GM12891 (cell line): ENCODE measurements at places on chromosomes 6 and 20.
A peak's percentile ranks its signal among the peaks of the same experiment; 100 is the strongest.

DNA sequence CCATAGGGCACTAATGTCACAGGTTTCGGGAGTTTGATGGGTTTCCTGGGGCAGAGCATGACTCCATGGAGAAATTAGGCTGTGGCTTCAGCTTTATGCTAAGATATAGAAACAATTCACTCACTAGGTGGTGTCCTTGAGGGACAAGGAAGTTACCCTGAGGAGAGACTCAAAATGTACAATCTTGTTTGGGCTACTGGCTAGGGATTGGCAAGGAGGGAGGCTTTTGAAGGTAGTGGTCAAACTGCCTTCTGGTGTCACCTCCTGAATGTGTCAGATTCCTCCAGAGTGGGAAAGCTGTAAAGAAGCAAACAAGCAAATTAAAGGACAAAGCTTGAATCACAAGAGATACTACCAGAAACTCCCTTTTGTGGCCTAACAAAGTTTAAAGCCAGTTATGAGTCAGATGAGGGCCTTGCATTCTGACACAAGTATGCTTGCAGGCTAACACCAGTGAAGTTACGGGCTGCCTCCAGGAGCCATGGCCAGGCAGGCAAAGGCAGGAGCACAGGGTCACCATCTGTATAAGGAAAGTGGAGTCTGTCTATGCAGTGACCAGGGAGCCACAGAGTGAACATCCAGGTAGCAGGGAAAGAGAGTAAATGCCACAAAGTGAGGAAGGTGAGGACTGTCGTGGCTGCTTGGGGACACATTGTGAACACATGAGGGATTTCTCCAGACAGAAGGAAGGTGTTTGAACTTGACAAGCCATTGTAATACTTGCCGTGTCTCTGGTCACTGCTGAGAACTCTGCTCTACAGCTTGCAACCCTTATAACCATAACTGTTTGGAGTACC lies 107.7 kb upstream of the DTNBP1 start:
- peak; percentile 16 for DNase-seq

DNA sequence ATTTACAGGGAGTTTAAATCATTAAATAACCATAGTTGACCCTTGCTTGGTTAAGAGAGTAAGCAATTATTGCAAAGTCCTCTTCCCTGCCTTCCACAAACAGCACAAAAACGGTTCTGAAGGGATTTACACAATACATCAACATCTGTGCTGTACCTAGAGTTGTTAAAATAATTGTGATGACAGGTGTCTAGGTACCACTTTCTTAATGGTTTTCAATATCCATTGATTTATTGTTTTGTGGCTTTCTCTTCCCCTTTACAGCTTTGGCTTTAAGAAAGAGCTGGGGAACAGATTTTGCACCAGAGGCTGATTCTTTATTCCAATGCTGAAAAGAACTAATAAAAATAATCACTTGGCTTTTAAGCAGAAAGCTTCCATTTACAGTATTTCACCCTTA lies 598 bp upstream of the SOX4 start:
- no peak for DNase-seq

GRCh38 chr20:19935842-19936241 lies 81.3 kb upstream of the NAA20 start:
- DNase-seq = no peak

DNA sequence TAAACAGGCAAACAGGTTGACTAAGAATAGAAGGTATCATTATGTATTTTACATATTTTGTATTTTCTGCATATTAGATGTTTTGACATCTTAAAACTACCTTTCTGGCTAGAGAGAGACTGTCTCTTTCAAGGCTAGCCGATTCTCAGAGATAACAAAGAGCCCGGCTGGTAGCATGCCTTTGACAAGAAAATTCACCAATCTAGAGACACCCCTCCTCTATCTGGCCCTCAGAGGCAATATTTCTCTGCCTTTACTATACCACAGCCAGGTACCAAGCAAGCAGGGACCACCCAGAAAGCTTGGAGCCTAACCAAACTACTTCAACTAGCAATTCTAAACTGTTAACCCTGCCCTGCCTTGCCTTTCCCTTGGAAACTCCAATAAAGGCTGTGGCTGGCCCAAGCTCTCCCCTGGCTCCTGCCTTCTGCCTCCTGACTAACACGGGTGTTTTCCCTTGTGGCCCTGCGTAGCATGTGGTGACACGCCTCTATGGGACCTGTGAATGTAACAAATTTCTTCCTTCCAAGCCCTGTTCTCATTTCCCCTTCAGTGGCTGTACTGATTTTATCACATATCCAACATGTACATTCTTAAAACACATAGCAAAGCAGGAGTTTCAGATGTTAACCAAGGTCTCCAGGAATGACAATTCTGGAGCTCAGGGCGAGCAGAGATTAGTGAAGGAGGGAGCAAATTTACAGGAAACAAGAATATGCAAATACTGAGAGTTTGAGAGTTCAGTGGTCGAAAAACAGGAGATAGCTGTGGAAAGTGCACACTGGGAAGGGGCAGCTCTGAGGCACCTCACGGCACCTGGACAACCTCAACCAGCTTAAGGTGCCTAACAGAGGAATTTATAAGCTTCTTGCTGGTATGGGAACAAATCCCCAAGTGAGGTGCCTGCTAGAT lies 120.8 kb downstream of the BACH2 start:
- no peak for DNase-seq

- no peak for DNase-seq
Measured at GRCh38 chr6:36717231-36717825, 19.7 kb downstream of the RAB44 start.

GRCh38 chr6:40427196-40427595 lies 160.0 kb downstream of the LRFN2 start:
- no peak for DNase-seq

DNA sequence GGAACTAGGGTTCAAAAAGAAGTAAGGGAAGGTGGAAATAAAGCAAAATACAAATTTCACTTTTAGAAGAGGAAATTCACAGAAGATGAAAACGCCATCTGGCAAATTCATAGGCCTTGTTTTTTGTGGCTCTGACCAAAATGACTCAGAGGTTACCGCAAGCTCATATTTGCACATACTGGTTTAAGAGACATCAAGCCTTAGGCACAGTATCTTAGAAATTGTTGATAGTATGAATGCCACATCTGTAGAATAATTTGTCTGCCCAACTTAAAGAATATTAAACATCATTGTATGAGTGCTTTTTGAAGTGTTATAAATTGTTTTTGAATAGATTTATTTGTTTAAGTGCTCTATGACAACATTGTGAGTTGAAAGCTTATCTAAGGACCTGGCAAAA lies 10.6 kb downstream of the TAAR1 start:
- DNase-seq = no peak

DNA sequence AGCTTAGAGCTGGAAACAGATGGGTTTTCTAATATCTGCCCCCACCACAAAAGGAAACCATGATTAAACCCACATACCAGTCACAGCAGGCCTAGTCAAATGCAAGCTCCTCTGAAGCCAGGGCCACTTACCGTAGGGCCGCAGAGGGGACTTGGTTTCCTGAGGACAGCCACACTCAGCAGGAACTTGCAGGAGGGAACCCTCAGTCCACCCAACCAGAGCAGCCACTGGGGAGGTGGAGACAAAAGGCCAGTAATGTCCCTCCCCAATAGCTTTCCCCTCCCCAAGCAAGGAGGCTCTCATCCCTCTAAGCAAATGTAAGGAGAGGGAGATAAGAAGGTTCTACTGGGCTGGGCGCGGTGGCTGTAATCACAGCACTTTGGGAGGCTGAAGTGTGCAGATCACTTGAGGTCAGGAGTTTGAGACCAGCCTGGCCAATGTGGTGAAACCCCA lies 384.4 kb upstream of the JARID2 start:
- no peak for DNase-seq

DNA sequence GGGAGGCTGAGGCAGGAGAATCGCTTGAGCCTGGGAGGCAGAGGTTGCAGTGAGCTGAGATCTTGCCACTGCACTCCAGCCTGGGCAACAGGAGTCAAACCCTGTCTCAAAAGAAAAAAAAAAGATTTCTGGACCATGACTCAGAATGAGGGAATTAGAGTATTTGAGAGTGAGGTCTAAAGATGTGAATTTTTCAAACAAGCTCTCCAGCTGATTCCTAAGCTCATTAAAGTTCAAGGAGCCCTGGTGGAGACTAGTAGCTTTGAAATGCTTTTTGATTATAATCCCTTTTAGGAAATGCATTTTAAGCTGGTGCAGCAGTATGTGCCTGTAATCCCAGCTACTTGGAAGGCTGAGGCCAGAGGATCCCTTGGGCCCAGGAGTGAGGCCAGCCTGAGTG lies 21.8 kb upstream of the SRF start:
- no peak for DNase-seq

GRCh38 chr6:154093231-154094044 lies 54.4 kb downstream of the OPRM1 start:
- DNase-seq = no peak

DNA sequence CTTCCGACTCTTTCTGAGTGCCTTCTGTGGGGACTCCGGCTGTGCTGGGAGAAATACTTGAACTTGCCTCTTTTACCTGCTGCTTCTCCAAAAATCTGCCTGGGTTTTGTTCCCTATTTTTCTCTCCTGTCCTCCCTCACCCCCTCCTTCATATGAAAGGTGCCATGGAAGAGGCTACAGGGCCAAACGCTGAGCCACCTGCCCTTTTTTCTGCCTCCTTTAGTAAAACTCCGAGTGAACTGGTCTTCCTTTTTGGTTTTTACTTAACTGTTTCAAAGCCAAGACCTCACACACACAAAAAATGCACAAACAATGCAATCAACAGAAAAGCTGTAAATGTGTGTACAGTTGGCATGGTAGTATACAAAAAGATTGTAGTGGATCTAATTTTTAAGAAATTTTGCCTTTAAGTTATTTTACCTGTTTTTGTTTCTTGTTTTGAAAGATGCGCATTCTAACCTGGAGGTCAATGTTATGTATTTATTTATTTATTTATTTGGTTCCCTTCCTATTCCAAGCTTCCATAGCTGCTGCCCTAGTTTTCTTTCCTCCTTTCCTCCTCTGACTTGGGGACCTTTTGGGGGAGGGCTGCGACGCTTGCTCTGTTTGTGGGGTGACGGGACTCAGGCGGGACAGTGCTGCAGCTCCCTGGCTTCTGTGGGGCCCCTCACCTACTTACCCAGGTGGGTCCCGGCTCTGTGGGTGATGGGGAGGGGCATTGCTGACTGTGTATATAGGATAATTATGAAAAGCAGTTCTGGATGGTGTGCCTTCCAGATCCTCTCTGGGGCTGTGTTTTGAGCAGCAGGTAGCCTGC lies 4.8 kb downstream of the PIM1 start:
- no peak for DNase-seq

DNA sequence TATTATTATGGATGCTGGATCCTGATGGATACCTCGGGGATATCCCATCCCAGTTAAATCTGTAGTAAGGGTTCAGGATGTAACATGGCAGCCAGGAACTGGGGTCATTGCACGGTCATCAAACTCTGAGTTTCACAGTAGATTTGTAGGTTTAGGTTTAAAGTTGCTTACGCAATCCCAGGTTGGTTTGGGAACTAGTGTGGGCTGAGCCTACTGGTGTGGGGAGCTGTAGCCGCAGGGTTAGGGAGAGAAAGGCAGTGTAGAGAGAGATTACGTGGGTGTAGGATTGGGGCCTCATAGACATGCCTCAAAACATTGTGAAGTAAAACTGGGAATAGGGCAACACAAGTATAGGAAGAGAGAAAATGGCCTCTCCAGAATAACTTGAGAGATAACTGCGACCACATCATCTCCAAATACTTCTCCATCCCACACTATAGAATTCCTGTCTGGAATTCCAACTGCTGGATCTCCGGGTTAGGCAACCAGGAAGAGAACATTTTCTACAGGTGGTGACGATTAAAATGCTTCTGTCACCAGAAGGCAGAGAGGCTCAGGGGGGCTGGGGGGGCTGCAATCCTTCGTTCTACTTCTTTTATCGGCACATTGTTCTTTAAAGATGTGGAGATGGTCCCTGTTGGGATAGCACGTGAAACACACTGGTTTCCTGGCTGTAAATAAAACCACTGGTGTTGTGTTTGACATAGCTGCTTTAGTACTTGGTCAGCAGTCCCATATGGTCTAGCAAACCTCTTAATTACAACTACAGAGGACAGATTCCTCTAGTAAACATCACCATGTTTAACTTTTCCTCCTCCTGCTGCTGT lies 44.9 kb upstream of the TMEM170B start:
- DNase-seq = no peak

DNA sequence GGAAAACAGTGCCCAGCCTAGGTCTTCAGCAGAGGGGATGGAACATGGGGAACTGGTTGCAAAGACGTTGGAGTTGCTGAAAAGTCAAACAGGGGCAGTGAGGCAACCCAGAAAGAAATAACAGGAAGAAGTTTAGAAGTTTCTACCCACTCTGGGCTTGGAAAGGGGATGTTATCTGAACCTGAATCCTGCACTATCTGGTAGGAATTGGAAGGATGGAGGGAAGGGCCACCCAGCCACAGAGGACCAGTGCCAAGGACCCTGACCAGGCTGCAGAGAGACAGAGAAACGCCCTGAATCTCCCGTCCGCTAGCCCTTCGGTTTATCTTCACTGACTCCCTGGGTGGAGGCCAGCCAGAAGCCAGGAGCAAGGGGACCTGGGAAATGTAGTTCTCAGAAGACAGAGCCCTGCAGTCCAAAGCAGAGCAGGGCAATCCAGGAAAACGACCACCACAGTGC lies 217.3 kb upstream of the RREB1 start:
- DNase-seq = no peak

DNA sequence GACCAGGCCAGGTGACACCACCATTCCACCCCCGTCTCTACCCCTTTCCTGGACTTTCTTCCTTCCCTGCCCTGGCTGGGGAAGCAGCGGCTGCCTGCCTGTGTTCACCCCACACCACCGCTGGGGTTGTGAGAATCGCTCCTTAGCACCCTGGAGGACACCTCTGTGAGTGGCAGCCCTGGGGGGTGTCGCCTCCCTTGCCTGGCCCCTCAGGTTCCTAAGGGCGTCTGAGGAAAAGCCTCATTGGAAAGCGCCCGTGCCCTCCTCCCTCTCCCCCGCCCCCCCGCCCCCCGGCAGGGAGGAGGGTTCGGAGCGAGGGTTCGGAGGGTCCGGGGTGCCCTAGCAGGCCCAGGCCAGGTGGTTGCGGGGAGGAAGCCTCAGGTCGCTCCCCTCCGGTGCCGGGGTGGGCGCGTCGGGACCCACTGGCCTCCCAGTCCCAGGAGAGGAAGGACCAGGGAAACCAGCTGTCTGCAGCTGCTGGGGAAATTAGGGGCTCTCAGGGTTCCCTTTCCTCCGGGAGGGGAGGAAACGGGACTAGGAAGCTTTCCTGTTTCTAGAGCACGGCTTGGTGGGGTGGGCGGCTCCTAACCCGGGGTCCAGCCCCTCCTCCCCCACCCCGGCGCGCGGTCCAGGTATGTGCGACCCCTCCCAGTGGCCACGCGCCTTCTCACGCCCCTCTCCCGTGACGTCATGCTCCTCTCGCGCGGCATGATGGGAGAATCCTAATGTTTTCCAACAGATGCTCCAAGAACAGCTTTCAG lies at the start of gene PHACTR3:
PHACTR3 (plus strand) TSS at position 760 of the 761 bp plus-strand sequence. CDS start 475 bp downstream, outside the sequence.
- no peak for DNase-seq
